ENCODE measurements at places on chromosomes 2 and 18. TPM values are rescaled to one million over a fixed set of nuclear protein-coding genes. Genes with fewer than 3 reads are reported as not detected.
A peak's percentile ranks its signal among the peaks of the same experiment; 100 is the strongest.

The CRYBA2 gene
- not detected for total RNA-seq

DNA sequence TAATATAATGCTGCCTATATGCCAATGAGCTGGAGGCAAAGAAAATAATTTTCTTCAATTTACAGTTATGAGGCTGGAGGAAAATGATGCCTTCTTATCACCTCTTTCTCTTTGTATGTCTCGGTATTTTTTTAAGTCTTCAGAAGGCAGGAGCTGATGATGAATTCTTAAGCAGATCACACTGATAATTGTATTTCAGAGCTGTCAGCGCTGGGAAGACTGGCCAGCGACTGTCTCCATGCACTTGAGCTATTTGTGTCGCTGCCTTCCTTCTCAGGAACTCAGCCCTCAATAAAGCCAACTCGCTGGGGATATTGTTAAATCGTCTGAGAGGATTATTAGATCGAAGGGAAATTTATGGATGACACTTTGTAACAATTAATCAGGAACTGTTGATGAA lies 40.3 kb downstream of the PTGR3 start:
- DNase-seq = no peak

DNA sequence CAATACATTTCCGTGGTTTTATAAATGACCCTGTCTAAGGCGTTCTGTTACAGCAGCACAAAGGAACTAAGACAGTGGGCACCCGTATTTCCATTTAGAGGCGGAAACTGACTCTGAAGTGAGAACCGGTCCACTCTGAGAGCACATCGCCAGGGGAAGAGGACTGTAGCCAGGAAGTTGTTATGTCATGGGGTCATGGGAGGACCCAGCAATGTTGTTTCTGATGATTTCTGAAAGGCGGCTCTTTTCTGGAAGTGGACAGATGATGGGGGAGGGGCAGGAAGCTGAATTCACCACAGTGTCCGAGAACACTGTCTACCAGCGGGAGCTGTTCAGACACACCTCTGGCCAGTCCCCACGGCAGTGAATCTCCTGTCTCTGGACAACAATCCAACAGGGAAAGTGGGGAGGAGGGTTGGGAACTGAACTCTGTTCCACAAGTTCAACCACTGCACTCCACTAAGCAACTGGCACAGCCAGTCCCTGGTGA lies 2.1 kb upstream of the LRRFIP1 start:
- DNase-seq = peak; percentile 40

The TRPM8 gene
- not detected for total RNA-seq

The POLE4 gene
- 37.9 TPM for total RNA-seq

DNA sequence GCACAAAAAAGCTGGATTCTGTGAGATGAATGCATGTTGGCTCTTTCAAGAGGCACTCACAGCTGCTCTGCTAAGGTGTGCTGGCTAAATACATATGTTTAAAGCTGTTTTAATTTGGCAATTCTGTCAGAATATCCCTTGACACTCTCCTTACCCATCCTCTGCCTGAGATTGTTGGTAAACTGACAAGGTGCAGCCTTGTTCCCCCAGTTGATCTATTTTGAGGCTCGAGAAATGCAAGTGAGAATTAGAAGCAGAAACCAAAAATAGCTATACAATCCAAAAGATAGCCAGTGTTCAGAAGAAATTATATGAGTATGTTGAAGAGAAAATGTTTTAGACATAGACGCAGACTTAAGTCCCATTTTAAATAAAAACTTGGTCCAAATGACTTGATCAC lies 971.7 kb upstream of the GYPC start:
- DNase-seq = no peak

GRCh38 chr18:21012308-21012707 lies 99.3 kb downstream of the ROCK1 start:
- no peak for DNase-seq

DNA sequence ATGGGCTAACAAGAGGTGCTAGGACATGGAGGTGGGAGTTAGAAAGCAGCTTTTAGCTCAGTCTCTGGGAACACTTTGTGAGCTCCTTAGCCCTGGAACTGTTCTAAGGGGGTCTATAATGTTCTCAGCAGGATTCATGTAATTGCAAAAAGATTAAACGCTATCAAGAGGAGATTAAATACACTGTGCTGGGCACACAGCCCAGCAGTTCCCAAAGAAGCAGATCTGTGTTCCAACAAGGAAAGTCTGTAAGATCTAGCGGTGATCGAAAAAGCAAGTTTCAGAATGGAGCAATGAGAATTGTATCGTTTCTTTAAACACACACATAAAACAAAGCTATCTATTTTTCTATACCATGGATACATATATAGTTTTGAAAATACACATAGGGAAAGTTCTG lies 2.4 kb upstream of the ARID5A start:
- DNase-seq = no peak

- no peak for DNase-seq
Observed at GRCh38 chr18:64888956-64889355, 740.1 kb upstream of the LINC00305 start.

The MAP2 gene
- 3.4 TPM for total RNA-seq

- no peak for DNase-seq
Observed at GRCh38 chr2:237096911-237097310, 11.2 kb downstream of the COPS8 start.

- DNase-seq = no peak
Observed at GRCh38 chr2:54864727-54865126, 141.3 kb downstream of the EML6 start.

The SLC19A3 gene
- 1.2 TPM for total RNA-seq

DNA sequence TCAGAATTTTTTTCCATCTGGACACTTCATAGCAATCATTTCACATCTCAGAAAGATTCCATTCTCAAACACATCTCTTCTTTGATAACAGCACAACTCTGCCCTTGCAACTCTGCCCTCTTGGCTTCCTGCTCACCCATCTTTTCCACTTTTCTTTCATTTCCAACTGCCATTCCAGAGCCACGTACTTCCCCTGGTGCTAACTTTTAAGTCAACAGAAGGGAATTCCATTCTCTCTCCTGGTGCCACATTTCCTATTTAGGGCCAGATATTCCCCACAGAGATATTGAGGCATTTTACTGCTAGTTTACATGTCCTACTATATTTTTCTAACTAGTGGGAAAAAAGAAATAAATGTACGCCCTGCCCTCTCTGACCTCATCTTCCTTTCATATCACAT lies 590.2 kb downstream of the ARHGAP15 start:
- no peak for DNase-seq

The TACR1 gene
- 0.07 TPM for total RNA-seq

The AOX1 gene
- 8.7 TPM for total RNA-seq

DNA sequence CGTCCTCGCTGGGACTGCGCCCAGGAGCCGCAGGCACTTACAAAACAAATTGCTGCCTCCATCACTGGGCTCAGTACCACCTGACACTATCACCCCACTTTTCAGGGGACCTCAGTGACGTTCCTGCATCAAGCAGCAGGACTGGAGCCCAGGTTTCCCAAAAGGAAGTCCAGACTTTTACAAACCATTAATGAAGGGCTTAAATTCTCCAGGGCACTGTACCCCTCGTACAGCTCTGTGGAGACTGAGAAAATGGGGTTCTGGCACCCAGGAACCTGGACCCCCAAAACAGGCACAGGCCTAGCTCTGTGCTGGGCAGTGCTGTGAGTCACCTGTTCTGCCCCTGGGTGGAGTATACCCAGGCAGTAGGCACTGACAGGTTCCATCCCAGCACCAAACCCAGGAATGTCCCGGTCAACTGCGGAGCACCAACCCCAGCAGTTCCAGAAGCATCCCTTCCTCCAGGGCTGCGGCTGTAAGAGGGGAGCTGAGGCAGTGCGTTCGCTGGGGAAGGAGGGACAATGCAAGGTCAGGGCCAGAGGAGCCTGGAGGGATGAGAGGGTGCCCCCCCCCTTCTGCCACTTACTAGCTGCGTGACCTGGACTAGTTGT lies 24.6 kb upstream of the NOTO start:
- no peak for DNase-seq

- no peak for DNase-seq
Observed at GRCh38 chr2:33430077-33430476, 46.4 kb upstream of the RASGRP3 start.

DNA sequence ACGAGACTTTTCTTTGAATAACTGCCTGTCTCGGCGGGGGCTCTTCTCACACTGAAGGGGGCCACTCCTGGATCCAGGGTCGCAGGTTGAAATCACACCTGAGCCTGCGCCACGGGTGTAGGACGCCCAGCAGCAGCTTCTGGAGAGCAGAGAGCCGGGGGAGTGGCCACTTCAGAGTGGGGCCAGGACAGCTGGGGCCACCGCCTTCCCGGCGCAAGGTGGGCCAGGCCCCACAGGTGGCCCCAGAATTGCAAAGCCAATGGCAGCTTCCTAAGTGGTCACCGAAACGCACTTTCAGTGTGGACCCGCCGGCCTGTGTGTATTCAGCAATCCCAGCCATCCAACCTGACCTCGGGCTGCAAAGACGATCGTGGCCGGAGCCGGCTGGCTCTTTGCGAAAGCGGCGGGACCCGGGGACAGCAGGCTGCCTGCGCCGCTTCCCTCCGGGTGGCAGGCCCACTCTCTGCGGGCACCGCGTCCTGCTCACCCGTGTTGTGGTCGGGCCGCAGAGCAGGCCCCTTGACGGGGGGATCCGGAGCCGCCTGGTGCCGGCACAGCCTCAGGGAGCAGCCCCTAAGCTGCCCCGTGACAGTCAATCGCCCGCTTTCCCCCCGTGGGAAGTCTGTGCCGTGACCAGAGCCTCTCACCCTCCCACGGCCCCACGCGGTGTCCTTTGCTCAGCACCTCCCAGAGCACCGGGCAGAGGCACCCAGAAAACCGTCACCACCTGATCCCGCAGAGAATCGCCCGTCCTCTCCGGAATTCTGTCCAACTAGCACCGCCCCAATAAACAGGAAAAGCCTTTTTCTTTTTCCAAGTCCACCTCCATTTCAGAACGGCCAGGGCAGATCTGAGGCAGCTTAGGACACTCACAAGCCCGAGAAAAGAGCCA lies 144.7 kb downstream of the ZNF516 start:
- DNase-seq = no peak

The NTSR2 gene
- not detected for total RNA-seq

DNA sequence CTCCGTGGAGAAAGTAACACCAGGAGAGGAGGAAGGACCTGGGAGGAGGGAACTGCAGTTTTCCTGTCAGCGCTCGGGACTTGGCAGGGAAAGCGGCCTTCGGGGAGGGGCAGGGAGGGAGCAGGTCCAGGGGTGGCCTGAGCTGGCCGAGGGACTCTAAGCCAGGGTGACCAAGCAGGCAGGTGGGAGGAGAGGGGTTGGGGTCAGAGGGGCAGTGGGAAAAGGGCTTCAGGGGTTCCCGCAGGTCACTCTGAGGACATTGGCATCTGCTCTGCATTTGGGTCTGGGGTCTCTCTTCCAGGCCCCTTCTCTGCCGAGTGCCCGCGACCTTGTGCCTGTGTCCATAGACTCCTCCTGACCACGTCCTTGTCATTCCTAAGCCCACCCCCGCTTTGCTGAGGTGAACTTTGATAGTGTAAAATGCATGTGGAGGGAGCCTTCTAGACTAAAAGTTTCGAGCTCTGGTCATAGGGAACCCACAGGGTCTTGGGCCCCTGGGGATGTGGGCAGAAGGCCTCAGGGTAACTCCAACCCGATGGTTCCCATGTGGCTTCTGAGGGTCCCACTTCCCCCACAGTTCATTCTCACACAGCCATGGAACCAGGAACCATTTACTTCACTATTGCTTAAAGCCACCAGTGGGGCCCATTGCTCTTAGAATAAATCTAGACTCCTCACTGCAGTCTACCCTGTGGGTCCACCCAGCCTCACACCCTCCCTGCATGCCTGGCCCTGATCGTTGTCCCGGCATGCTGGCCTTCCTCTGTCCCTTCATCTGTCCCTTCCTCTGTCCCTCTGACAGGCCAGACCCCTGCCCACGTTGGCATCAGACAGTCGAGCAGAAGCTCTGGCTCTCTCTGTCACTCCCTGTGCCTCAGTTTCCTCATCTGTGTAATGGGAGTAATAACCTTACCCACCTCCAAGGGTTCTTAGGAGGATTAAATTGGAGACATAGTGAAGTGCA lies 229.2 kb downstream of the SEPTIN10 start:
- no peak for DNase-seq

DNA sequence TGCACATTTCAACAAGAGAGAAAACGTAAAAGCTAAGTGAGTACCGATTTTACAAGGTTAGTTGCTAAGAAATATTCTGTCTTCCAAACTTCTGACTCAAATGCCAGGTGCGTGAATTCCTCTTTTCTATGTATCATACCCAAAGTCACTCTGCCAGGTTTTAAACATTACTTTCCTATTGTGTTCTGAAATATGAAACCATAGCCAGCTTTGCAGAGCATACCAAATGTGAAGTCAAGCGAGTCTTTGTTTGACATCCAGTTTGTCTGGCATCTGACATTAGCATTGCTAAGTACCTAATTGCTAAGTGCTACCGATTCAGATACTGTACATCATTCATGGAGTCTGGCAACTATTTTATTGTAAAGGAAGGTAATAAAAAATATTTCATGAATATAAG lies 321.9 kb upstream of the GALNT5 start:
- no peak for DNase-seq

DNA sequence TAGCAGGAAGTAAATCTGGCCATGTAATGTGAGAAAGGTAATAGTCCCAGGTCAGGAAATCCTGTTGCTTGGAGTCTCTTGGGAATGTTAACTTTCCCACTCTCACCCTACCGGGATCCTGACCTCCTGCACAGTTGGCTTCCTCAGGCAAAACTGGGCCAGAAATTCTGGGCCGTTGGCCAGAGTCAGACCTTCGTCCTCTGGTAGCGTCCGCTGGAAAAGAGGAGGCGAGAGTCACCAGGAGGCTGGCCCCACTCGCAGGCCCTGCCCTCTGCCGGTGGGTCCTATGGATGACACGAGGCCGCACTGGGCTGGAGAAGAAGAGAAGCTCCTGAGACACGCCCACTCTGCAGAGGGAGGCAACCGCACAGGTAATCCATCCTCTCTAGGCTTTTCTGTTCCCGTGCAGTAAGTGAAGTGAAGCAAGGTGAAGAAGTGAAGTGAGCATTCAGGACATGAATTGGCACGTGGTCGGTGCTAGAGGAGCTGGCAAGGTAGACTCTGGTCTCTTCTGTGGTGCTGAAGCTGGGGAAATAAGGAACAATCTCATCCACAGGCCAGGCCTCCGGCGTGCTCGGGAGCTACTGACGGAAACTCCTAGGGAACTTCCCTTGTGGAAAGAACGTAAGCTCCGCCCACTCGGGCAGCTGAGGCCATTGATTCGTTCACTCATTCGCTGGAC lies 182.7 kb upstream of the GLI2 start:
- peak; percentile 92 for DNase-seq

DNA sequence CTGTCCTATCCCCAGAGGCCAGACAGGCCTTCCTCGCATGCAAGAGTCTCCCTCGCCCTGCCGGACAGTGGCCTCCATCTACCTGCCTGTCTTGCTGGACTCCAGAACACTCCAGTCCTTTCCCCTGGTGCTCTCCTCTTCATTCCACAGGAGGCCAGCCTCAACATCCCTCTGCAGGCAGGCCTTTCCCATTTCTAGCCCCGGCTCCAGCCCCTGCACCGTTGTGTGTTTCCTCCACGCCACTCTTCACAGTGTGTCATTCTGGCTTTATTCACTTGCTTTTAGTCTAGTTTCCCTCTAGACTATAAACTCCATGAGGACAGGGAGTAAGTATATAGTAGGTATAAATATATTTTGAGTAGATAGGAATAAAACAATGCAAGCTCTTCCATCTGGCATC lies 81.2 kb downstream of the LOXHD1 start:
- DNase-seq = no peak
